Pancreas (tissue), 10 donors: ENCODE measurements at places on chromosomes 5 and 9.

- no peak for DNase-seq
These were observed 60.1 kb upstream of the SPATA31C2 start for GRCh38 chr9:88198341-88198807.

- DNase-seq: no peak
These were observed 261.9 kb upstream of the NREP start for GRCh38 chr5:112018846-112019245.

- DNase-seq: no peak
These were observed 372.7 kb upstream of the IRX1 start for GRCh38 chr5:3222924-3223323.

DNA sequence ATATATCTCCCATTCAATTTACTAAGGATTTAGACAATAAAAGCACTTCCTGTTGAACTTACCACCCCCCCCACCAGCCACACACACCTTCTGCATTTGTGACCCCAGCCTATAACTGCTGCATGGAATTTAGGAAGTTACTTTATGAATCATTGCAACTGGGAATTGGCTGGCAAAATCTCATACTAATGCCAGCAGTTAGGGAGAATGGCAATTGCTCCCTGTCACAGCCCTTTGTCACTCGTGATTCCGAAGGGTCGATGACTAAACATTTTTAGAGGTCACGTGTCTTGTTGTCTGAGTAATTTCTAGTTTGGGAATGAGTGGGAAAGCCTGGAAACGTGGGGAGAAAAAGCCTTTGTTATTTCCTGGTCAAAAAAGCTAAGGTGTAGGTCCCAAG is 46.6 kb upstream of the PCA3 start:
- DNase-seq: no peak

GRCh38 chr9:88936668-88937067 is 54.6 kb upstream of the S1PR3 start:
- DNase-seq: no peak
